Chondrocyte (in vitro differentiated cells): ENCODE measurements at places on chromosomes 2 and 18. TPM values are rescaled to one million over a fixed set of nuclear protein-coding genes. Genes with fewer than 3 reads are reported as not detected.

The ANO7 gene
- 0.48 to 2.2 TPM (median 1.5 TPM) in 3 replicates for total RNA-seq

The C2orf66 gene
- total RNA-seq, result 0.89 TPM in 1 of 3 replicates, not detected in the others

The CARF gene
- total RNA-seq, result 7.8 to 12.2 TPM (median 8.4 TPM) in 3 replicates

DNA sequence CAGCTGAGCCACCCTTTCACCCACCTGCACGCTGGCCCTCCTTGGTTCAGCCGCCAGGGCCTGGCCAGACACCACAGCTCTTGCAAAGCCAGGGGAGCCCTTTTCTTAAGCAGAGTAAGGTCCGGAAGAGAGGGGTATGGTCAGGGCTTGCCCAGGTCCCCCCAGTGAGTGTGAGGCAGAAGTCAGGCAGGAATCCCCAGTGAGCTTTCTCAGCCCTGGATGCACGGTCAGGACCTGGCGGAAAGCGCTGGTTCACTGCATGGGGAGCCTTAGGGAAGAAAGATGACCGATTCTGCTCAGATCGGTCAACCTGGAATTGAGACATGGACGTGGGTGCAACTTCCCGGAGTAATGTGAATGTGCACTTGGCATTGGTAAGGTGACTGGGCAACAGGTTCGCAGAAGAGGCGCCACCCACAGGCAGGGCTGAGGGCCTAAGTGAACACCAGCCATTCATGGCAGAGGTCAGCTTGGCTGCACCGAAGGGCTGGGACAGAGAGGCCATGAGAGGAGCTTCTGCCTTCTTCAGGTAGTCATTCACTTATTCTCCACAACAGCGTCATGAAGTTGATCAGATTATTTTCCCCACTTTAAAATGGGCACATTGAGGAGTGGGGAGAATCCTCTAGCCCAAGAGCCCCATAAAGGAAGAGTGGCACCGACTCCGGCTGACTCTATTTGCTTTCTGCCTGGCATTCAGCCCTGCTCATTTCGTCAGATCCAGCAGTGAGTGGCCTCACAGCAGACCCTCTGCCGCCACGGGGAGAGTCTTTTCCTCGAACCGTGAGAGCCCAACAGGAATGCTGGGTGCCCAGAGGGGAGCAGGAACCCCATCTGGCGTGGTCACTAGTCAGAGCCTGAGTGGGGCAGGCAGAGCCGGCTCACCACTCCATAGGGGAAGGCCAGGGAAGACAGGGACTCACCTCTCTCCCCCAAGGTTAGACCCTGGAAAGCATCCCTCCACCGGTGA lies 35.8 kb downstream of the SCTR start:
- no peak for DNase-seq

GRCh38 chr18:79067611-79068010 lies 1.6 kb upstream of the ATP9B start:
- no peak for DNase-seq

DNA sequence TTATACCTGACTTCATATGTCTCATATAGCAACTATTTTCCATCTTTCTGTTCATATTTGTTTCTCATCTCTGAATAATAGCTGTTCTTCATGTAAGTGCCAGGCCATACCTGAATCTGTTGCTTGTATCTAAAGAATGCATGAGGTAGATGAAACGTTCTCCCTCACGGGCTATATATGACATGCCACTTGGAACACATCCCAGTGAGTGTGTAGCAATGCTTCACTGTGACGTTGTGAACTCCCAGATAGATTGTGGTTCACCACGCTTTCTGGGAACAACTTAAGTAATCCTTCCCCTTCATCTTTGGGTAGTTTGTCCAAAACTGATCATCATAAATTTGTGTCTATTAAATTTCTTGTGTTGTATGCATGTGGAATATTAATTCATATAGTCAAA lies 60.1 kb downstream of the RDH14 start:
- no peak for DNase-seq

GRCh38 chr18:44852818-44853217 lies 172.1 kb downstream of the SETBP1 start:
- no peak for DNase-seq

DNA sequence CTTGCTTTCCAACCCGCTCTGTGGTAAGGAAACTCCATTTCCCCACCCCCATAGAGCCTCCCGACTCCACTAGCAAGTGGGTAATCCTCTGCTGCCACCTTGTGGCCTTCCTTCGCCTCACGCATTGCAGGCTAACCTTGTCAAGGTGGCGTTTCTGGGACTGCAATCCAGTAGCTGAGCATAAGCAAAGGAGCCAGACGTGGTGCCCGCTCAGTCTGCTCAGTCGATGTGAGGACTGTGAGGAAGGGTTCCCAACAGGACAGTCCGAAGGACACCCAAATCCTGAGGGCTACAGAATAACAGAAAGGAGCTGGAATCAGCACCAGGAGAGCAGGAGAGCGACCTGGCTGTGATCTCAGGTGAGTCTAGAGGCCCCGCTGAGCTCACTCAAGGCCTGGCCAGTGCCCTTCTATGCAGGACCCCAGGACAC lies 144.2 kb downstream of the SUCLG1 start:
- DNase-seq, result no peak

DNA sequence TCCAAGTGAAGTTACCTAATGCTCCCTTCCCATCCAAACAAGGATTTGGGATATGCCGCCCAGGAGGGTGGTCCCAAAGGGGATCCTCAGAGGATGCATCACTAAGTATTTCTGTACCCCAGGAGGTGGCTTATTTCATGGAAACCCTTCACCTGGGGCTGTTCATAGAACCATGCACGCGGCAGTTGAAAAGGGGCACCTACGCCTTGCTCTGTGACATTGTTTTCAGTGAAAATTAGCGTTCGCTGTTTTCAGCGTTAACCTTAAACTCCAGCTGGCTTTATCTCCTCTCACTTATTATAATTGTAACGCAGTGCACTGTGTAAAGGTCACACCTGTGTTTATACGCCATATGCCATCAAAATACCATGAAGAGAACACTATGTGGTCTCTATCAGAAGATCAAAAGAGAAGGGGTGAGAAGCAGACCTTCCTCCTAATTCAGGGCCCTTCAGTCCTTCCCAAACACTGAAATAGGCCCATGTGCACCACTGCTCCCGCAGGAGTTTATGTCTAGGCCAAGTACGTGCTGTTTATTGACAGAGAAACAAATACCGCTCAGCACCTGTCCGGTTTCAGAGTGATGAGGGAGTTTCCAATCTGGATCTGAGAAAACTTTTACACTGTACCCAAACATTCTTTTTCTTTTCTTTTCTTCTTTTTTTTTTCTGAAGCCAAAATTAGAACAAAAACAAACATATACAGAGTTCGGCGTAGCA lies 162.1 kb downstream of the BCL2 start:
- DNase-seq, result no peak

DNA sequence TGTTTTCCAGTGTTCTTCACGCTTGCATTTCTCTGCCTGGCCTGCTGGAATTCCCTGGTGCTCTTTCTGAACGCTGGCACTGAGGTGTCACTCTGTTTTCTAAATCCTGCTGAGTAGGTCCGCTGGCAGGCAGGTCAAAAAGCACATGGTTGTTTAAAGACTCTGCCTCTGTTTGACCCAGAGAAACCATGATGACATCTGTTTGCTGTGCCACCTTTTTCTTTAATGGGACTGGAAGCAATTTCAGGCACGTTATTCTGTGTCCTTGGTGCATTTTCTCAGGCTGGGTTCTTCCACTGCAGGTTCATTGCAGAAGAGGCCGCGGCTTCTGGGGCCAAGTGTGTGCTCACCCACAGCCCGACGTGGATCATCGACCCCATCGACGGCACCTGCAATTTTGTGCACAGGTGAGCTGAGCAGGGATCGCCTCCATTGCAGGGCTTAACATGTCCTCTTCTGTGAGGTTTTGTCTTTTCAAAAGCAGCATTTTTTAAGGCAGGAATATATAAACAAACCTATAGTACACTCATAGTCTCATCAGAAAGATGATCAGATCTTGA lies 28.4 kb downstream of the IMPA2 start:
- DNase-seq, result peak; percentile 58

- DNase-seq, result no peak
These were observed 143.0 kb downstream of the TSN start for GRCh38 chr2:121898483-121898882.

GRCh38 chr2:68431316-68431972 lies 35.6 kb downstream of the FBXO48 start:
- DNase-seq, result no peak

- DNase-seq, result no peak
These were observed 3.8 kb upstream of the RHBDD1 start for GRCh38 chr2:226832061-226832460.

GRCh38 chr2:140550821-140551220 lies 1580.0 kb downstream of the LRP1B start:
- no peak for DNase-seq

DNA sequence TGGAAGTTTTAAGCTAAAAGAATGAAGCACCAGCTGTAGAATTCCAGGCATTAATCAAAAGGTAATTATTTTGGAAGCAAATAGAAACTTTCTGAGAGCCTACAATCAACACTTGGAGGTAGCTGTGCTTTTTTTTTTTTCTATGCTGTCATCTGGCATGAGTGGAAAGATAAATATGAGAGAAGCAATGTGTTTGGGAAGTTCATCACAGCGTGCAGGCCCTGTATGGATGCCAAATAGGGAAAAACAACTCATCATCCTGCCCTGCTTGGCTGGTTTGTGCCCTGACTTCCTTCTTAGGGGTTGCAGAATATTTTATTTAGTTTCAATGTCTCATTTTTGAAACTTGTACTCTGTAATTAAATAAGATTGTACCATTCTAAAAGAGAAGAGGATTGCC lies 437.4 kb downstream of the PIK3C3 start:
- DNase-seq, result no peak

DNA sequence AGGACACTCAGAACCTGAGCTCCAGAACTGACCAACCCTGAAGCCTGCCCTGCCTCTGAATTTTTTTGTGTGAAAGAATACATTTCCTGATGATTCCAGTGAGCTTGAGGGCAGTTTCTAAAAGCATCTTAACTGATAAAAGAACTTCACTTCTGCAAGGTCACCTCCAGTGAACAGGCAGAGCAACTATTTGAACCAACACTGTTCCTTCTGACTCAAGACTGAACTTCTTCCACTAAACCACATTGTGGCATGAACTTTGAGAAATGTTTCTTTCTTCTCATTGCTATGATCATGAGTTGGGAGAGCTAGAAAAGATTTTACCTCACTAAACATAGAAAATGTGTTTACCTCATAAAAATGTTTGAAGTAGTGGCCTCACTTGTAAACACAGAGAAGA lies 83.8 kb upstream of the SERTAD2 start:
- no peak for DNase-seq

DNA sequence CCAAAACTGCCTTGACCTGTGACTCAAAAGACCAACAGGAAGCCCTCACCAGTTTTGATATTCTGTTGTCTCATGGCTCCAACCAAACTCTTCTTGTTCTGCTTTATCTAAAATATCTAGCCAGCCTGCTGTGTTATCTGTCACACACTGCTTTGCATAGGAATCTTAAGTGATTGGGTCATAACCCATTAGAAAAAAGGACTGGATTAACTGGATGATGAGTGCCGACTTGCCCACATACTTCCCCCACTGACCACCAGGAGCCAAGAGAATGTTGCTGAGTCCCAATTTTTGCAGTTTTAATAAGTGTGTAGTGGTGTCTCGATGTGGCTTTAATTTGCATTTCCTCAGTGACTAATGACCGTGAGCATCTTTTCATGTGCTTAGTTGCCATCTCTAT lies 6.5 kb downstream of the MOGAT1 start:
- no peak for DNase-seq

GRCh38 chr2:241308267-241308666 lies 7.2 kb downstream of the HDLBP start:
- no peak for DNase-seq

- DNase-seq, result no peak
These were observed 33.1 kb downstream of the CHN1 start for GRCh38 chr2:174971868-174972781.

DNA sequence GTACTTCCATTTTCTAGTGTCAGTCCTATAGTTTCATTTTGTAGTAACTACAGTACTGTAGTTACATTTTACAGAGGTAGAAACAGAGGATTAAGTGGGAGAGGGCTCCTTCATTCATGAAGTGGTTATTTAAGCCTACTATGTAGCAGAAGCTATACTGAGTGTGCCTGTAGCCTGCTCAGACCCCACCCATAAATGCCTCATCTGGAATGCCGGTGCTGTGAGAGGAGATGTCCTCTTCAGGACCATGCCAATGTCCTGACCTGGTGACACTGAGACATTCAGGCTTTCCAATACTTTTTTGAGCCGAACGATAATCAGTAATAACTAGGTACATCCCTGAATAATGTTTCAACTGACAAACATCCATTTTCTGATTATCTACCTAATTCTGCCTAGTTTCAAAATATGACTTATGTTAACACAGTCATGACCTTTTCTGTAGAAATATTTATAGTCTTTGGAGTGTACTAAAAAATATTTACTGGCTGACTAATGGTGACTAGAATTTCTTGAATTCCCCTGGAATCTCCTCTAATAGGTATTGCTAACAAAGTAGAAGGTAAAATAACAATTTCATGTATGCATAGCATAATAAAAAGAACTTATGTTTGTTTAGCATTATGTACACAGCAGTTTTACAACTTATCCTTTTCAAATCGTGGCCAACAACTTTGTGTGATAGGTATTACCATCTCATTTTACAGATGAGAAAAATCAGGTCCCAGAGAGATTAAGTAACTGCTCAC lies 10.2 kb upstream of the ARHGAP28 start:
- DNase-seq, result no peak

GRCh38 chr18:33010149-33010548 lies 237.3 kb upstream of the KLHL14 start:
- DNase-seq, result no peak

GRCh38 chr2:4465671-4466070 lies 762.3 kb downstream of the DCDC2C start:
- no peak for DNase-seq

GRCh38 chr18:70085641-70086040 lies 119.8 kb downstream of the RTTN start:
- DNase-seq, result no peak

GRCh38 chr2:46634905-46635304 lies 155.5 kb downstream of the TMEM247 start:
- DNase-seq, result no peak
